ENCODE measurements at places on chromosomes 13 and 19. TPM values are rescaled to one million over a fixed set of nuclear protein-coding genes. Genes with fewer than 3 reads are reported as not detected.

Gene GSX1
- total RNA-seq = not detected

Gene CERS4
- total RNA-seq = 30.0 TPM

Gene ZNF90
- 3.2 TPM for total RNA-seq

Gene CCDC70
- not detected for total RNA-seq

Gene ZNF85
- total RNA-seq = 8.2 TPM

Gene SIGLEC10
- 6.6 TPM for total RNA-seq

Gene MTUS2
- not detected for total RNA-seq

Gene ZIC5
- total RNA-seq = not detected

Gene NKG7
- total RNA-seq = 332 TPM

Gene KASH5
- 0.14 TPM for total RNA-seq

Gene BRME1
- 14.9 TPM for total RNA-seq

Gene PEG3
- total RNA-seq = not detected

Gene FUT1
- 0.27 TPM for total RNA-seq

Gene C1QTNF9B
- total RNA-seq = not detected

Gene TEKTIP1
- 2.0 TPM for total RNA-seq

Gene RPL36
- total RNA-seq = 996 TPM

Gene CLDN10
- total RNA-seq = not detected

Gene USHBP1
- not detected for total RNA-seq

Gene ZNF547
- total RNA-seq = 2.0 TPM

Gene NOTCH3
- total RNA-seq = not detected

Gene ZNF575
- 1.7 TPM for total RNA-seq

Gene CCDC61
- 25.3 TPM for total RNA-seq

Gene C19orf85
- total RNA-seq = not detected

Gene DIAPH3
- total RNA-seq = 30.1 TPM

Gene SMAD9
- total RNA-seq = not detected

Gene ZNF773
- 4.5 TPM for total RNA-seq

Gene SLAIN1
- total RNA-seq = 35.9 TPM

Gene CERS1
- total RNA-seq = 0.18 TPM

Gene HRC
- not detected for total RNA-seq

Gene TMEM147
- 121 TPM for total RNA-seq

Gene SF3A2
- 153 TPM for total RNA-seq

Gene OR7D2
- 0.37 TPM for total RNA-seq

Gene FGF21
- total RNA-seq = not detected

Gene FDX2
- total RNA-seq = 18.0 TPM

Gene ZNF738
- total RNA-seq = 13.7 TPM

Gene ASF1B
- total RNA-seq = 88.9 TPM

Gene CASP14
- not detected for total RNA-seq

Gene PTGER1
- total RNA-seq = 1.6 TPM

Gene SEMA6B
- total RNA-seq = not detected

Gene PDE4A
- total RNA-seq = 105 TPM

Gene FCER2
- 0.99 TPM for total RNA-seq

Gene CEACAM16
- not detected for total RNA-seq

Gene MBD3L2
- total RNA-seq = not detected

Gene CAPN12
- 3.6 TPM for total RNA-seq

Gene ATP8B3
- 11.3 TPM for total RNA-seq

Gene OR7D4
- not detected for total RNA-seq

Gene IGFL3
- not detected for total RNA-seq

Gene FAAP24
- 10.7 TPM for total RNA-seq

Gene GPR183
- 147 TPM for total RNA-seq

Gene FLT1
- total RNA-seq = 29.9 TPM

Gene UGGT2
- total RNA-seq = 2.3 TPM

Gene FBXL12
- total RNA-seq = 23.4 TPM

Gene CEACAM8
- total RNA-seq = not detected

Measured in activated T-helper 2 cell treated with anti-CD3 and anti-CD28 coated beads, Interferon-gamma antibody, Interleukin-2, Interleukin-4, amounts not matched to agents 10 μg/mL and 5 μg/mL and 100 μg/mL, durations not matched to agents 14 hours and 24 hours and 36 hours (primary cell).